CD4-positive, alpha-beta T cell treated with Interleukin-6 at 100 ng/mL for 8 hours (primary cell): ENCODE measurements at places on chromosomes 12 and 14.

DNA sequence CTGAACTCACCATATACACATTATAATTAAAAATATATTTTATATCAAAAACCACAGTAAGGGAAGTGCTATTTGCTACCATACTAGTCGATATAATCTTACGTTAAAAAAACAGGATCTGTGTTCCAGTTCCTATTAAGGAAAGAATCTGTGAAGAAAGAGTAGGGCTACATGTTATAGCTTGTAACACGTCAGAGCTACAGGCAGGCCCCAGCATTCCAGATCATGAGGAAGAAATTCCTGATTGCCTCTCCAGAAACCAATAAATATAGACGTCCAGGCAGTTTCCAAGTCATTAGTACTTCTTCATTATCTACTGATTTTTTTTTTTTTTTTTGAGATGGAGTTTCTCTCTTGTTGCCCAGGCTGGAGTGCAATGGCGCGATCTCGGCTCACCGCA, 20.6 kb downstream of the SGPP1 start:
- DNase-seq: no peak

DNA sequence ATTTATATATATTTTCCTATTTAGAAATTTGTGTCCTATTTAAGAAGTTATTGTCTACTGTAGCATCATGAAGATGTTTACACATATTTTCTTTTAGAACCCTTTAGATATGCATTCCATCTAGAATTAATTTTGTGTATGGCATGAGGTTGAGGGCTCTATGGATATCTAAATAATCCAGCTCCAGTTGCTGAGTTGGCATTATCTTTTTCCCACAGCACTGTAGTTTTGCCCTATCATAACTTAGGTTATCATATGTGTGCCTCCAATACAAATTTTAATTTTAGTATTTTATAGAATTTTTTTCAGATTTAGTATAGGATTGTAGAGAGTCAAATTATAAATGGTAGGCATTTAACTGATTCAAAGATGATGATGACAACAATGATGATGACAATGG, 159.3 kb downstream of the NPAS3 start:
- no peak for DNase-seq

DNA sequence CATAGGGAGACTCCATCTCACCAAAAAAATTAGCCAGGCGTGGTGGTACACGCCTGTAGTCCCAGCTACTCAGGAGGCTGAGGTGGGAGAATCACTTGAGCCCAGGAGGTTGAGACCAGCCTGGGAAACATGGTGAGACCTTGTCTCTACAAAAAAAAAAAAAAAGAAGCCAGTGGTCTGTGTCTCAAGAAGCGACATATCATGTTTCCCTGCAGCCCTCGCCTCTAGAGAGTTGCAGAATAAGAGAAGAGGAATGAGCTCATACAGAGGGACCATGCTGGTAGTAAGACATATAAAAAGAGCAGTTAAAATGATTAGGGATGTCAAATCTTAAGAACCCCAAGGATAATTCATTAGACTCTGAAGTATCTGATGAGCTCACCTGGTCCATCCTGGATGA, 39.4 kb upstream of the BICDL1 start:
- no peak for DNase-seq

- DNase-seq: no peak
These were observed 10.3 kb downstream of the EGLN3 start for GRCh38 chr14:33940561-33941011.

DNA sequence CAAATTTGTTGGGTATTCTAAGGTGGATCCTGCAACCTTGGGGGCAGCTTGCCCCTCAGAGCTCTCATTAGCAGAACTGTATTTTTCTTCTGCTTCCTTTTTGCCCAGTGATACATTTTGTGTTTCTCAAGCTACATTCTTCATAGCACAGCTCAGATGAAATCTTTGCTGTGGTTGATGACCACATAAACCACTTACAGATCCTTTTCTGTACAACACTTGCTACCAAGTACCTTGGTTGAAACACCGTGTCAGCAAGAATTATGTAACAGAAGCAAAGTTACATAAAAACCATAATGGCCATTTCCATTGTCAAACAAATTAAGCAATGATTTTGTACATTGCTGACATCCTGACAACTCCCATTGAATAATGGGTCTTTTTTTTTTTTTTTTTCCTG, 9.7 kb upstream of the PLBD1 start:
- peak; percentile 12 for DNase-seq

DNA sequence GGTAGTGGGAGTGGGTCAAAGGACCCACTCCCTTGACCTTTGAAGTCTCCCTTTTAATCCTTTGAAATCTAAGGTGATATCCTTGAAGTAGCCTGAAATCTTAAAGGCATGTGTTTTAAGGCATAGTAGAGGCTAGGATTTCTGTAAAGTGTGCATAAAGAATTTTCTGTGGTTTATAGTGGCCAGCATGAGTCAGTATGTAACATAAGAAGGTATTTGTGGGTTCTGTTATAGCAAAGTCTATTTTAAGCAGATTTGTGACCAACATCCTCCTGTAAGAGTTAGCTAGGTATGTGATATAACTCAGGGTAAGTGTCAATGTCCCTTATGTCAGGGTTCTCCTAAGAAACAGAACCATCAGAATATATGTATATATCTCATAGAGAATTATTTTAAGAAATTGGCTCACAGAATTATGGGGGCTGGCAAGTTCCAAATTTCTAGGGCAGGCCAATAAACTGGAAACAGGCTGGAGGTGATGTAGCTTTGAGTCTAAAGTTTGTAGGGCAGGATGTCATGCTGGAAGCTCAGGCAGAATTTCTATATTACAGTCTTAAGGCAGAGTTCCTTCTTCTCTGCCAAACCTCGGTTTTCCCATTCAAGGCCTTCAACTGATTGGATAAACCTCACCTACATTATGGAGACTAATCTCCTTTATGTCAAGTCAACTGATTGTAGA, 18.7 kb upstream of the EPYC start:
- DNase-seq: no peak

GRCh38 chr14:100861188-100861936, 35.4 kb downstream of the MEG3 start:
- DNase-seq: no peak

DNA sequence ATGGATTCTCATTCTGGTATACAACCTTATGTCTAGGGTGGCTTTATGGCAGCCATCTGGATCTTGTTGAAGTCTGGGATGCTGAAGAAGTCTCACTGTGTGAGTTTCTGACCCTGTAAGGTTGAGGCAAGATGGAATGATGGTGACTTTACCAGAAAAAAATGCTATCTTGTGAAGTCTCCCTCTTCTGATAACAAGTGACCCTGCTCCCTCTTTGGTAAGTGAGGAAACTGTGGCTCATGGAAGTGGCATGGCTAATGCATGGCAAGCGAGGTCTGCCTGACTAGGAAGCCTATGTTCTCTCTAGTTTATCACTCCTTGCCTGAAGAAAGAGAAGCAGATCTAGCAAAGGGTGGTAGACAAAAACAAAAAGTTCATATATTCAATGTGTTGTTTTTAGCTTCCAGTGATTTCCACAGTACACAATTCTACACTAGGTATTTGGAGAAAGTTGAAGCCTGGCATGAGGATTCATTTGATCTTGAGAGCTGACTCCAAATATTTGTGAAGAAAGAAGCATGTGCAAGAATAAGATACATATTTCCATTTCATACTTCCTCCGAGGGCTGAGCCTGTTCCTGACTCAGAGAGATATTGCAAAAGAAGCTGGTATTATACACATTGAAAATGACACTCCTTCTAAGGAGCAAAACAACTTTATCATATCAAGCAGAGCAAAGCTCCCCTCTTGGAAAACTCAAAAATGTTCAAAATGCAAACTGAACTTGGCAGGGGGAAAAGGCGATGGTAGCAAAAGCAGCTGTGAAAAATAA, 63.6 kb downstream of the HELB start:
- no peak for DNase-seq

GRCh38 chr14:76887191-76887590, 61.0 kb downstream of the LRRC74A start:
- no peak for DNase-seq

- no peak for DNase-seq
These were observed 59.1 kb upstream of the SLC6A13 start for GRCh38 chr12:321606-322326.

- no peak for DNase-seq
These were observed 207.7 kb downstream of the RAD51B start for GRCh38 chr14:68027276-68027675.

GRCh38 chr12:105444653-105445102, 114.2 kb downstream of the C12orf75 start:
- no peak for DNase-seq
